Thoracic aorta (tissue), 2 donors: ENCODE measurements at places on chromosomes 1 and 21. TPM values are rescaled to one million over a fixed set of nuclear protein-coding genes. Genes with fewer than 3 reads are reported as not detected.

SPRR1B gene
- not detected for total RNA-seq

GRCh38 chr1:147750618-147751217 is 9.7 kb downstream of the GJA5 start:
- no peak for DNase-seq

DNA sequence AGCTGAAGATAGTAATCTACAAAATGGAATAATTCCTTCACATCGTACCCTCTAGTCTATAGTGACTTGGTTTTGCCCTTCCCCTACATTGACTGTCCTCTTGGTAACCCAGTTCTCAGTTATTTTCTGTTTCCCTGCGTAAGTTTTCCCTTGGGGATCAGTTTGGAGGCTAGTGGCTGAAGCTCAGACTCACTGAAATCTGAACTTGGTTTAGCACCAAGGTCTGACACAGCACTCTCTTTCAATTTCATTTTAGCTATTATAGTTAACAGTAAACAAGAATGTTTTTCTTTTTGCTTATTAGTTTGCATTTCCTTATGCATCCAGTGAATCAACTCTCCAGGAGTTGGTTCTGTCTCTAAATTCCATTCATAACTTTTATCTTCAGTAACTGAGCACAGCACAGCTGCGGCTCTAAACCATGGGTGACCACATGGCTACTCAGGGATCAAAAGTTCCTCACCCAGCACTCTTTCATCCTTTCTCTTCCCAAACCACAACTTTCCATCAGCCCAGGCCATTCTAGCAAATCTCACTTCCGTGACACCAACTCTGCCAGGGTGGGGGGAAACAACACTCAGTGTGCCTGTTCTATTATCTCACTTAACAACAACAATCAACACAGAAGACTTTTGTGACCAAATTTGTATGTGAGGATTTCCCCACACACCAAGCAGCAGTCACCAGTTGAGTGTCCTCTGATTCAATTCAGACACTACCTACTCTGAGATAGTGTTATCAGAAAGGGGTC is 17.6 kb upstream of the IFI6 start:
- DNase-seq = no peak

- no peak for DNase-seq
These were observed 1.1 kb downstream of the SERBP1 start for GRCh38 chr1:67429011-67429527.

DNA sequence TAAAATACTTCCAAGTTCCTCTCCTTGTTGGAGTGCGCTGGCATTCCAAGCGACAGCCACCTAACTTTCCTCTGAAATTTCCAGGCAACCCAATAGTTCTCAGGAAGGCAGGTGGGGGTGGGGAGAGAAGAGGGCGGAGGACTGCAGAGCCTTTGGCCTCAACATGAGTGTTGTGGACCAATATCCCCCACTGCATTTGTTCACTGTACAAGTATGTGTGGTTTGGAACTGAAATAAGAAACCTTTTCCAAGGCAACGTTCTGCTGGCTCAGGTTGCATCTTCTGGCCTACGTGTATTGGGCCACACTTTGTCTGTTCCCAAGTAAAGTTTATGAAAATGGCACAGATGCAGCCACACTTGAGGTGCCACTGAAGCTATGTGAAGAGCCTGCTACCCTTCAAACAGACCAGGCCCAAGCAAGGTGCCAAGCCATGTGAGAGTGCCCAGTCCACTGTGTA is 153.4 kb downstream of the DHRS3 start:
- DNase-seq = peak; percentile 68

DNA sequence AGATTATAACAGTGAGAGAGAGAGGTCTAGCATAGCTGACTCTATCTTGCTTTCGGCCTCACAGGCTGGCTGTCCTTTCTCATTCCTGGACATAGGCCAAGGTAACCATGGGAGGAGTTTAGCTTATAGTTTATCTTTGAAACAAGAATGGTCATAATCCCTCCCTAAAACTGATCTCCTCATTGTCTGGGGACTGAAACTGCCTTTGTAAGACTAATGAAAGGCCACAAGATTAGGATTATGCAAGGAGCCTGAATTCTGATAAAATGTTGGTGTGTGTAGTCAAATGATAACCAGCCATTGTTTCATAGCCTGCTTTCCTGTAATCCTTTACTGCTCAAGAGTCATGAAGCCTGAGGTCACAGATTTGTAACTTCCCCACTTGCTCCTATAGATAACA is 131.9 kb upstream of the LYPLAL1 start:
- no peak for DNase-seq

GRCh38 chr1:202966006-202966898 is 805 bp downstream of the CYB5R1 start:
- no peak for DNase-seq
